ENCODE measurements at places on chromosomes 12 and 14.
A peak's percentile ranks its signal among the peaks of the same experiment; 100 is the strongest.

GRCh38 chr14:23464700-23465099, 4.8 kb upstream of the NGDN start:
- no peak for DNase-seq

DNA sequence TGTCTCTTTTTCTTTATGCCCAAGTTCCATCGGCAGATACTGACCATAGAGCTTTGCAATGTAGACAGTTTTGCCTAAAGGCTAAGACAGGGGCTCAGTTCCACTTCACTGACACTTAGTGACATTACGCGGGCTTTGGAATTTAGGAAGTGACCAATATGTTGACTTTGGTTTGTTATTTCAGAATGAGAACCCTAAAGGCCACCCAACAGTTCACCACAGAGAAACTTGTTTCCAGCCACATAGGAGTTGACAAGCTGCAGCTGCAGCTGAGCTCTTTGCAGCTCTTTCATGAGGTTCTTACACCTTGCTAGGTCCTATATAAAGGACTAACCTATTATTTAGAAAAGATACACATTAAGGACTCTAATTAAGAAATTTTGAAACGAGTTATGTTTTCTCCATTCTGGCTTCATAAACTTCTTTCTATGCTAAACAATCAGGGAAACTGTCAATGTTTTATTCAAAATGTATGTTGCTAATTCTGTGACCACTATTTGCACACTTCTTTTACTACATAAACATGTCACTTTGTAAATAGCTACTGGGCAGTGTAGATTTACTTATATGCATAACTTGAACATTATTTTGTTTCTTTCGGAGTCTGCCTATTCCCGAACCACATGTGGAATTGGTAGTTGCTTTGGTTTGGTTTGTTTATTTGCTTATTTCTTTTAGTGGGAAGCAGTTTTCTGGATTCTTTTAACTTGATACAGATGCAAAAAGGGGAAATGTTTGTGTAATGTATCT, 18.5 kb upstream of the KLRD1 start:
- DNase-seq, result no peak

- no peak for DNase-seq
Observed at GRCh38 chr12:74983917-74984316, 225.7 kb downstream of the KCNC2 start.

- no peak for DNase-seq
Observed at GRCh38 chr12:75863533-75863932, 168.0 kb downstream of the PHLDA1 start.

DNA sequence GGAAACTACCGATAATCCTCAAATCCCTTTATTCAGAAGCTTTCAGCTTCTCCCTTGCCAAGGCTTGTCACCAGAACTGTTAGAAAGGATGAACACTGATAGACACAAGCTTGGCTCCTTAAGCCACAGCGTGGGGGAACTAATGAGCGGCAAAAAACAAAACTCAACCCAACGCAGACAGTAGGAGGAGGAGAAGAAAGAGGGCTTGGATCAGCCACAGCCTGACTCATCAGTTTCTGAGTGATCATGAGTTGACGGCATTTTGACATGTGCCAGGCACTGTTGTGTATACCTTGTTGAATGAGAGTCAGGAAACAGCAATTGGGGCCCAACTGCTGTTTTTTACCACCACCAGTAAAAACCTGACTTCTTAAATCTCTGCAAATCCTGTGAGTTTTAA, 23.7 kb downstream of the PLXNC1 start:
- peak; percentile 9 for DNase-seq

DNA sequence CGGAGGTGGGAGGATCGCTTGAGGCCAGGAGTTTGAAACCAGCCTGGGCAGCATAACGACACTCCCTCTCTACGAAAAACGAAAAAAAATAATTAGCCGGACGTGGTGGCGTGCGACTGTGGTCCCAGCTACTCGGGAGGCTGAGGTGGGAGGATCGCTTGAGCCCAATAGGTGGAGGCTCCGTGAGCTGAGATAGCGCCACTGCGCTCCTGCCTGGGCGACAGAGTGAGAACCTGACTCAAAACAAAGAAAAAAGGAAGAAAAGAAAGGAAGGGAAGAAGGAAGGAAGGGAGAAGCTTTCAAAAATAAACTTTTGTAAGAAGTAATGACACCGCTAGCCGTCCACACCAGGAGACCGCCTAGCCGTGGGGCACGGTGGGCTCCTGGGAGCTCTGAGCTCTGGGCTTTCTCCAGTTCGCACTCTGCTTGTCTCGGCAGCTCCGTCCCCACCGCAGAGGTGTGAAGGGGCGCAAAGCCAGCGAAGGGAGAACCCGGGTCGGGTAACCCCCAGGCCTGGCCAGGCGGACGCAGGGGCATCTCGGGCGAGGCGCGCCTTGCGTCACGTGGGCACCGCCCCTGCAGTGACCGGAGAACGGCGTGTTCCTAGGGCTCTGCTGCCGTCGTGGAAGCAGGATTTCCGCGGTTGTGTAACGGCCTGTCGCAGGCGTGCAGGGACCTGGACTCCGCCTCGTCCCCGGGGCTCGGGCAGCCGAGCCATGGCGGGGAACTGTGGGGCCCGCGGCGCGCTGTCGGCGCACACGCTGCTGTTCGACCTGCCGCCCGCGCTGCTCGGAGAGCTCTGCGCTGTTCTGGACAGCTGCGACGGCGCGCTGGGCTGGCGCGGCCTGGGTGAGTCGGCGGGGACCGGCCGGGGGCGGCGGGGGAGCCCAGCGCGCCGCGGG, at the start of gene IRAK3:
Gene IRAK3 (plus strand): TSS at position 631 of the 902 bp plus-strand sequence. CDS start 86 bp downstream, at position 717.
- DNase-seq, result no peak

DNA sequence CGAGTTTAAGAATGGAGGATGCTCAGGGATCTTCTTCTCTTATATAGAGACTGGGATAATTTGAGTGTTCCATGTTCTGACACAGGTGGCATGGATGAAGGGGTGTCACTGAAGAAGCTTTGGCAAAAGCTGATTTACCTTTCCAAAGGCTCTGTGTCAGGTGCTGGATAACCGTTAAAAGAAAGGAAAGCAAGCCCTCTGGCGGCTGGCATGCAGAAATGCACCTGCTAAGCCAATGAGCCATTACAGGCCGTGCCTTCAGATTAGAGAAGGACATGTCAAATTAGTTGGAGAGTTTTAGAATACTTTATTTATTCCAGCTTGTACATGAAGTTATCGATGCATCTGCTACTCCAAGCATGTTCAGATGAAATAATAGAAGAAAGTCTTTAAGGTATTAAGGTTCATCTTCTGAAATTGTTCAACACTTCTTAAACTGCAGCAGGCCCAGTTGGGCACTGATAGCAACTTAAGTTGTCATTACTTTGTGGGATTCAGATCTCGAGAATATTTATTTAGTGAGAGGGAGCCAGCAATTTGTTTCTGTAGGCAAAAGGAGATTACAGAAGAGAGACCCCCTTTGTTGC, 678.2 kb downstream of the NRXN3 start:
- peak; percentile 55 for DNase-seq

DNA sequence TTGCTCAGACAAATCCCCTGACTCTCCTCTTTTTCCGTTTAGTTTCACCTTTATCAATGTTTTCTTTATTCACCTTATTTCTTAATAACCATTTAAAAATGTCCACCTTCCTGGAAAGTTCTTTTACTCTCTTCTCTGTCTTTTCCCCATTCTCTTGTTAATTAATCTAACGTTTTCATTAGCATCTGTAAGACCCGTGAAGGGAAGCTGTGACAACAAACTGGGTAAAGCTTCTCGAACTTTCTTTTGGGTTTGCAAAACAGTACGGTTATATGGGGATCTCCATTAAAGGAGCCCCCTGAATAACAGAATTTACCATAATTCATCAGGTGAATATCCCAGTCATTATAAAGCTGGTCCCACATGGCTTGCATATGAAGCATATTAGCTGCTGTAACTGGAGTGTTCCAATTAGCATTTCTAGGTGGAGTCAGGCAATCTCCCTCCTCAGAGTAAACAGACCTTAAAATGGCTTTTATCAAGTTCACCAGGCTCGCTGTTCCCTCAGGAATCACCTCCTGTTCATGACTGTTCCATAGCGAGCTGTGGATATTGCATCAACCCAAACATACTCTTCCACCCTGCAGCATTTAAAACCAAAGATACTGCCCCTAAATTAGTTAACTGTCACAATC, 42.4 kb downstream of the TMEM30B start:
- DNase-seq, result no peak

DNA sequence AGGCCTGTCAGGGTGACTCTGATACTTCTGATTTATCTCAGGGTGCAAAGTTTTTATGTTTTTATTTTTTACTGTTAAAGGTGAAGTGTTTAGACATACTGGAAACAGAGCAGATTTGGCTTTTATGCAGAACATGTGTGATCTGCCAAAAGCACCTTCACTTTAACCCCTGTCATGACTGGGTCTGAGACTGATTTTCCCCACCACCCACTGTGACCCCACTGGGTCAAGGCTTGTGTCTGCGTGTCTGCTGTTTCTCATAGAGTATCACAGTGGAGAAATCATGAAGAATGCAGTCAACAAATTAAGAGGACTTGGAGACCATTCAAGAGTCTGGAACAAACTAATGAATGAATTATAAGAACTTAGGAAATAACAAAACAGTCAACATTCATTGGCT, 131.2 kb downstream of the SPTSSA start:
- DNase-seq, result no peak

DNA sequence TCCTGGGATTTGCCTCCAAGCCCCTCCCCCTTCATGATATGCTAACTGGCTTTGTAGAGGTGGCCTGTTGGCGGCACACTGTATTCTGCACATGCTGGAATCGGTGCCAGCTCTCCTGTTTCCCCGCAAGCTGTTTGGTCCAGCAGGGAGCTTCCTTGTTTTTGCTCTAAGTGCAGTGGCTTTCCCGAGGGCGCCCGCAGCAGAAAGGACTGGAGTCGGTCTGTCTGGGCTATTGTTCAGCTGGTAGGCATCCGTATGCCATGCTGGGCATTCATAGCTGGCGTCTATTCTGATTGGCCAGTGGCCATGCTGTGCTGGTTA, 88.9 kb upstream of the MED13L start:
- DNase-seq, result no peak

All from putamen (tissue), 1 donor.